Stimulated activated CD8-positive, alpha-beta memory T cell treated with anti-CD3 and anti-CD28 coated beads, Interleukin-7, amount 100 ng/mL, for 24 hours (primary cell): ENCODE measurements at places on chromosomes 11 and 22.

- no peak for DNase-seq
These were observed 69.1 kb downstream of the MICAL2 start for GRCh38 chr11:12179531-12179930.

DNA sequence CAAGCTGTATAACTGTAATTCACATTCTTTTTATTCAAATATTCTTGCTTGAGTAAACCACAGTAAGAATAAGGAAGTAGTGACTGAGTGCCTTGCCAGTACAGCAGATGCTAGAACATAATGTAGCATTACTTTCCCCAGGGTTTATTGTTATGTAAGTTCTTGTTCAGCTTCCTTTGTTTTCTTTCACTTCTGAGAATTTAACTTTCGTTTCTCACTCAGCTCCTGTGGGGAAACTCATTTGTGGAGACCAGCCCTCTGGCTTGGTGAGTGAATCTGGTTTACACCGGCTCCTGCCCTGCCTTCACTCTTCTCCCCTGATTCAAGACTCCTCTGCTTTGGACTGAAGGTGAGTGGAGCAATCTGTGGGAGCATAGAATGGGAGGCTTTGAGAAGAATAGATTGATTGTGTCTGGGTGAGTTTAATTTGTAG lies at the start of gene TRIM22:
TRIM22 (plus strand) TSS at position 240 of the 433 bp plus-strand sequence. CDS start 6,443 bp downstream, outside the sequence.
- DNase-seq, result no peak

DNA sequence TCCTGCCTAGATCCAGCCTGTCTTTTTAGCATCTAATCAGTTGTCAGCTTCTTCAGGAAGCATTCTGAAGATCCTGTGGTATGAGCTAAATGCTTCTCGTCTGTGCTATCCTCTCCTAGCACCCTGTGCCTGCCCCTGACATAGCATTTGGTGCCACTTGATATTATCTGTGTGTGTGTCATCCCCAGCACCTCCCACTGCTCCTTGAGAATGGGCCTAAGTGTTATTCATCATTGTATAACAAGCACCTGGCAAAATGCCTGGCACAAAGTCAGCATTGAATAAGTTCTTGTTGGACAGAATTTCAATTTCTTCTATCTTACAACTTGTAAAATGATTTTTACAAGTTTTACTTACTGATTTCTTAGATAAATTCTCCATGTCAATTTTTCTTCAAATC lies 28.1 kb upstream of the OLFML1 start:
- DNase-seq, result no peak

GRCh38 chr11:70048279-70049024 lies 29.7 kb upstream of the ANO1 start:
- DNase-seq, result no peak

GRCh38 chr11:120310870-120311269 lies 14.2 kb upstream of the TLCD5 start:
- no peak for DNase-seq

GRCh38 chr22:22817468-22818201 lies 70.0 kb upstream of the IGLL5 start:
- no peak for DNase-seq

- no peak for DNase-seq
These were observed 4.2 kb downstream of the PHLDA2 start for GRCh38 chr11:2924821-2925675.

- no peak for DNase-seq
These were observed 22.6 kb upstream of the PARVB start for GRCh38 chr22:44001521-44001920.

DNA sequence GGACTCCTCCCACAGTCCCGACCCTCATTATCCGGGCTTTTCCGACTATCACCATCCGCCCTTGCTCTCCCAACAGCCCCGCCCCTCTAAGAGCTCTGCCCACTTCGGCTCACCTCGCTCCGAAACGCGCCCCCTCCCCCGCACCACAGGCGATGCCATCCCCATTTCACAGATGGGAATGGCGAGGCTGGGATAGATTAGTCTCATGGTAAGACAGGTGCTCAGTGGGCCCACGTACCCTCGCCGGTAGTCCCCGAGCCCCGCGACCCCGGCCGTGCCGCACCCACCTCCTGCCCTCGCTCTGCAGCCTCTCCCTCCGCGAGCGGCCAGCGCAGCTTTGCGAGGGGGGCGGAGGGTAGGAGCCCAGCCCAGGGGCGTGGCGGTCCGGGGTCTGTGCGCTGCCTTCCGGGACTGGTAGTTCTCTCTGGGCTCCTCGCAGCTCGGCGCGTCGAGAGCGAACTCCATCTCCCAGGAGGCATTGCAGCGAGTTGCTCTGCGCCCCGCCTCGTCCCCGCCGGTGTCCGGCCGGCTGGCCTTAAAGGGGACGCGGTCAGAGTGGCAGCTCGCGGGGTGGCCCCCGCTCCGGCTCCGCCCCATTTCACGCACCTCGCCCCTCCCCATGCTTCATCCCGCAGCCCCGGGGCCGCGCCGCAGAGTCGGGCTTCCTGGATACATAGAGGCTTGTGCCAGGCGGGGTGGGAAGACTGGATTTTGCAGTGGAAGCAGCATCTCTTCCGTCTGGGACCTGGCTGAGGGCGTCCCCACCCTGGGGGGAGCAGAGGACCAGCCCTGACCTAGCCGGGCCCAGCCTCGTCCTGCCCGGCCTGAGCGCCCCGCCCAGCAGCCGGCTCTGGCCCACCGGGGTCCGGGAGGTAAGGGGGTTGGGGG lies at the start of the genes KCTD21 and USP35:
KCTD21 (minus strand) TSS at position 341 of the 888 bp plus-strand sequence. CDS start 14,072 bp downstream, outside the sequence.
USP35 (plus strand) TSS at position 634 of the 888 bp plus-strand sequence. CDS start 7,327 bp downstream, outside the sequence.
- peak; percentile 80 for DNase-seq

- DNase-seq, result no peak
These were observed 19.0 kb downstream of the RNH1 start for GRCh38 chr11:488062-488461.
